ENCODE measurements at places on chromosomes 2 and 18.

- no peak for DNase-seq
Observed at GRCh38 chr2:232367016-232367415, 11.5 kb upstream of the ALPP start.

- DNase-seq = peak; percentile 100
Observed at GRCh38 chr2:152200565-152201465, 25.3 kb upstream of the STAM2 start.

GRCh38 chr18:961644-962355 is 57.1 kb downstream of the ADCYAP1 start:
- DNase-seq = peak; percentile 48

DNA sequence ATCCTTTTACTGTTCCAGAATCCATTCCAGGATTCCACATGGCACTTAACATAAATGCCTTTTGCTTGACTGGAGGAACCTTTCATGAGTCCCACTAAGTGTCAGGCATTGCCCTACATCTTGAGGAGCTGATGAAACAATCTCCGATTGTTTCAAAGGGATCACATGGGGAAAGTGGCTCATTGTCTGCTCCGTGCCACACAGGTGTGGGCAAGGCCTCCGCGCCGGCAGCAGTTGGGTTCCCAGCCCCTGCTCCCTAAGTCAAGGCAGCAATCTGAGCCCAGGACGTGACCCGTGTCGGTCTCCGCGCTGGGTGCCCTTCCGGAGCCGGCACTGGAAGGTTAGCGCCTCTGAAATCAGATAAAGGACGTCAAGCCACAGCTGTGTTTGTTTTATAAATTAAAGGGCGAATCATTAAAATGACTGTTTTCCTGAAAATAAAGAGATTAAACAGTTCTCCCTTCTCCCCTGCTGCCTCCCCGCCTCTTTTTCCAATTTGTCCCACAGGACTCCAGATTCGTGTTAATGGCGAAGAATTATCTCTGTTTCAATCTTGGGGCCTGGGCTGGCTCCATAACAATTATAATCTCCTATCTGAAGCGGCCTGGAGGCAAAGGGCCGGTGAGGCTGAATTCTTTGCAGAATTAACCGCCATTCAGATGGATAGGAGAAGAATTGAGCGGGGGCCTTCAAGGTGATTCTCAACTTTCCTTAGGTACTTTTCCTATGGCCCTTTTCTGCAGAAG is 84.3 kb upstream of the FZD7 start:
- no peak for DNase-seq

- no peak for DNase-seq
Observed at GRCh38 chr2:43559391-43560230, 36.2 kb downstream of the THADA start.

- no peak for DNase-seq
Observed at GRCh38 chr18:45317948-45318640, 297.2 kb upstream of the SLC14A2 start.

DNA sequence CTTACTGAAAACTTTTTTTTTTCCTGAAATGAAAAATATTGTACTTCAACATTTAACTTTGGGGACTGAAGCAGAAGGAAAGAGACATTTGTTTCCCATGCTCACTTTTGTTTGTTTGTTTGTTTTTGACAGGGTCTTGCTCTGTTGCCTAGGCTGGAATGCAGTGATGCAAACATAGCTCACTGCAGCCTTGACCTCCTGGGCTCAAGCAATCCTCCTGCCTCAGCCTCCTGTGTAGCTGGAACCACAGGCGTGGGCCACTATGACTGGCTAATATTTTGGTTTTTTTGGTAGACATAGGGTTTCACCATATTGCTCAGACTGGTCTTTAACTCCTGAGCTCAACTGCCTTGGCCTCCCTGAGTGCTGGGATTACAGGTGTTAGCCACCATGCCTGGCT is 70.9 kb upstream of the SPTBN1 start:
- no peak for DNase-seq

GRCh38 chr2:64819774-64820688 is 166.3 kb upstream of the SERTAD2 start:
- DNase-seq = peak; percentile 60

Measured in ELR (cell line).